Stimulated activated CD4-positive, alpha-beta T cell treated with anti-CD3 and anti-CD28 coated beads, Interleukin-2, amount 100 ng/mL, for 4 hours (primary cell): ENCODE measurements at places on chromosomes 2 and 18.

GRCh38 chr2:54664238-54664786 is 59.1 kb upstream of the EML6 start:
- no peak for DNase-seq

DNA sequence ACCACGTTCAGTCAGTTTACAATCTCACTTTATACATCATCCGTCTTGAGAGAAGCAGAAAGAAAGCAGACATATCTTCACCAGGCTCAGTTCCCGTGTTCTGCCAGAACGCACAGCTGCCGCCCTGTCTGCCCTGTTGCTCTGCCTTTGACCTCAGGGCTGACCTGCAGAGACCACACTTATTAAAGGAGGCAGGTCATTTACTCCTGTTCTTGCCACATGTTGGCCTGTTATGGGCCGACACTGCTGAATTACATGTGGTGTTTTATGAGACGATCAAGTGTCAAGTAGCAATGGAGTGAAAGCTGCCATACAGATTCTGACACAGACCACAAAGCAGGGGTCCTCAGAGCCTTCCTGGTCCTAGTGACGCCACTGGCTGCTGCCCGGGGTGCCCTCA is 232.2 kb downstream of the TTC32 start:
- no peak for DNase-seq

- no peak for DNase-seq
Observed at GRCh38 chr2:113232740-113233139, 46.0 kb downstream of the PAX8 start.

GRCh38 chr2:168708080-168708479 is 94.4 kb upstream of the NOSTRIN start:
- no peak for DNase-seq

GRCh38 chr2:62283147-62283546 is 87.2 kb downstream of the B3GNT2 start:
- DNase-seq: no peak

- DNase-seq: no peak
Observed at GRCh38 chr2:230666885-230667712, 45.5 kb upstream of the CAB39 start.

DNA sequence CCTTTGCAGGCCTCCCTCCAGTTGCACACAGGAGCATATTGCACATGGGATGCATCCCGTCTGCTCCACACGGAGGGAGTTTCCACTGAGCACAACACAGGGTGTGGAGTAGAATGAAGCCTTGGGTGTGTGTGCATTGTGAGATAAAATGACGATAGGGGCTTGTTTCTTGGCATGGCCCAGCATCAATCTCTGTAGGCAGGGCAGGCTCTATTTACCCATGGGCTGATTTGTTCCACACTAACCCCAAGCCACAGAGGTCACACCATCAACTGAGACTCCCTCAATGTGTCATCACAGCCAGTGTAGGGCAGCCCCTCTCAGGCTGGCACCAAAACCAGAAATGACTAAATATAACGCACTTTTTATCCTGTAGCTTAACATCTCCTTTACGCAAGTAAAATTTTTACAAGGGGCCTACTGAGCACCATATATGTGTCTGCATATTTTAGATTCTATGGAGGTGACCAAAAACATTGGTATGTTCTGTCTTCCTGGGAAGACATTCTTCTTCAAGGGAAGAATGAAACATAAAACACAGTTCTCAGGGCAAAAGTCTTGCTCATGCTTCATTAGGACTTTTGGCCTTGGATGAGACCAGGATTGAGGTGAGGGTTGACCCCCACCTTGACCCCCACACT is 2.7 kb upstream of the GKN1 start:
- DNase-seq: no peak

GRCh38 chr2:223797037-223797436 is 40.3 kb downstream of the AP1S3 start:
- no peak for DNase-seq

- DNase-seq: no peak
Observed at GRCh38 chr18:77093586-77093985, 39.0 kb downstream of the MBP start.

DNA sequence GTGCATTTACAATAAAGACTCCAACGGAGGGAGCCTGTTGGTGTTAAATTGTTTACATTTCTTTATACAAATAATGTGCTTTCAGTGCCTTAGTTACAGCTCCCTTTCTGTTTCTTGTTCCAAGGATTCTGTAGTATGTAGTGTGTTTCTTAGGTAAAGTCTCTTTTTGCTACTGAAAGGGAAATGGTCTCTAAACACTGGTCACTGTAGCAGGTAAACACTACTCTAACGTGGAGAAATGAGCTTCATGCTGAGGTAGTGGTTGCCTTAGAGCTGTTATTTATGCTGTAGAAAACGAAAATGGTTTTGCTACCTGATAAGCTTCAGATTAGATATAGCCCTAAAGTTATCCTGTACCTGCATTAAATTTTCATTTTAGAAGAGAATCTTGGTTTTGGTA is 163.6 kb downstream of the CAPN13 start:
- no peak for DNase-seq

DNA sequence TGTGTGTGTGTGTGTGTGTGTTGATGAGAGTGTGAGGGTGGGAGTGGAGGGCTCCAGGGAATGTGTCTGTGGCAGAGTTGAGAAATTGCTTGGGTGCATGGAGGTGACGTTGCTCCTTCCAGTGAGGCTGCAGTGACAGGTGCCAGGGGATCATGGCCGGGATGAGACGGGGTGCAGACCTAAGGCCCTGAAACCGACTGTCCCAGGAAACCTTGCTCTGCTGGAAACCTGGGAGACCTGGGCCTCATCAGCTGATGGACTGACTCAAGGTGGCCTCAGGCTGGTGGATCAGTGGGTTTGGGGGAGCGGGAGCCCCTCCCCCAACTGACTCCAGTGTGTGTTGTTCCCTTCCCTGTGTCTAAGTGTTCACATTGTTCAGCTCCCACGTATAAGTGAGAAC is 56.6 kb downstream of the INHBB start:
- no peak for DNase-seq

DNA sequence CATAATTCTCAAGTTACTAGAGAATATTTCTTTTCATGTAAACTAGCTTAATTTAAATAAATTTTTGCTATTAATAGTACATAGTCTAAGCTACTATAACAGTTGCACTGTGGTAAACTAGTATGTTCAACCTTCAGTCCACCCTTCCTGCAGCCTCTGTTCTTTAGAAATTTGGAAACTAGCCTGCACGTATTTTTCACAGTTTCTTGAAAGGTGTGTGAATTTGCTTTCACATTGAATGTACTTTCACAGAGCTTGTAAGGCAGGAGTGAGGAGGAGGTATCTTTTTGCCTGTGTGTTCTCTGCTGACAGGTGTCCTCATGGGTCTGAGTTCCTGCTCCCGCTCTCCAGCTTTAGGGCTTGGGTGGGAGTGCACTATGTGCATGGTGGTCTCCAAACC is 117.5 kb downstream of the ATP9B start:
- no peak for DNase-seq

GRCh38 chr2:74834792-74835755 is 1.1 kb downstream of the HK2 start:
- DNase-seq: peak; percentile 76

GRCh38 chr18:3012136-3013023 is 564 bp downstream of the LPIN2 start:
- DNase-seq: peak; percentile 35

- DNase-seq: no peak
Observed at GRCh38 chr2:70011335-70011734, 49.9 kb upstream of the ASPRV1 start.

DNA sequence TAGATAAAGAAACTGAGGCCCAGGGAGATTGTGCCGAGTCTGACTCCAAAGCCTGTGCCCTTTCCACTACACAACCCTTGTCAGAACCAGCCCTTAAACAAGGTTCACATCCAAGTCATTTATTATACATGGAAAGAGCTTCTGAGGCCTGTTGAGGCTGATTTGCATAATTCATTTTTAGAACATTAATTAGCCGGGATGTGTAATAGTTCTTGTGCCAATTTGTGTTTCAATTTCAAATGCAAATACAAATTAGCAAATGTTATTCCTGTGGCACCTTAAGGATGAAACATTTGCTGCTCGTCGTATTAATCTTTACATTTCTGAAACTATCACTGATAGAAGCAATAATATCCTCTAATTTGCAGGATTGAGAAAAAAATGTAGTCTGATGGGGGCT is 174.9 kb downstream of the MYCN start:
- no peak for DNase-seq

GRCh38 chr2:127663566-127664064 is 11.7 kb downstream of the LIMS2 start:
- DNase-seq: no peak

DNA sequence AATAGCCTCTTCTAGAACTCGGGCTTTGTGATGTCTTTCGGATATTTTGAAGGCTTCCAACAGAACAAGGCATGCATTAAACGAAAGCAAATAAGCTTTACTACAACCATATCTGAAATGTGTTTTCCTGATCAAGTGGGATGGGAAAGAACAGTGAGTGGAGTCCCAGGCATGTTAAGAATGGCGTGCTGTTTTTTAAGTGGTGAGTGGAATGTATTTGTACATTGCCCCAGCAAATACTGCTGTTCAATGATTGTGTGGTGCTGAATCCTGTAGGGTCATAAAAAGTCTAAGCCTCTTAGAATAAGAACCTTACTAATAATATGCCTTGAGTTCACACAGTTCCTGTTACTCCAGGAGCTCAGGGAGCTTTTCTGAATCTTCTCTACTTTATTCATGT is 52.5 kb downstream of the POMC start:
- DNase-seq: no peak

- DNase-seq: no peak
Observed at GRCh38 chr2:211329421-211329820, 773.0 kb downstream of the CPS1 start.
